ENCODE measurements at places on chromosomes 2 and 18.

- DNase-seq: no peak
Observed at GRCh38 chr2:121833358-121833723, 77.9 kb downstream of the TSN start.

DNA sequence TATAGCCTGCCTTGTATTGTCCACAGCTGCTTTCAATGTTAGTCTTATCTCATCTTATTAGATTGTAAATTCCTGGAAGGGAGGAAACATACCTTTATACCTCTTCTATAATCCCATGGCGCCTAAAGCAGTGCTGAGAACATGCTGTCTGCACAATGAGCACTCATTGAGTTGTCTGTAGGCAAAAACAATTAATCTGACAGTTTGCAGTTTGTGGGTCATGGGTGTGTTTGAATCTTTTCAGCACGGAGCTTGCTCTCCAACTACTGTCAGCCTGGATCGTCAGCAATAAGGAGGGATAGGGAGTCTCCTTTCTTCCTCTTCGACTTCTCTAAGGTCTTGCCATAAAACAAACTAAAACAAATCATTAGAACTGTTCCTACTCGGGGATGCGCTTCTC, 26.5 kb upstream of the GREB1L start:
- no peak for DNase-seq

- DNase-seq: no peak
Observed at GRCh38 chr2:138066139-138066806, 102.0 kb downstream of the HNMT start.

GRCh38 chr2:74849228-74849892, 15.4 kb downstream of the HK2 start:
- DNase-seq: peak; percentile 81

DNA sequence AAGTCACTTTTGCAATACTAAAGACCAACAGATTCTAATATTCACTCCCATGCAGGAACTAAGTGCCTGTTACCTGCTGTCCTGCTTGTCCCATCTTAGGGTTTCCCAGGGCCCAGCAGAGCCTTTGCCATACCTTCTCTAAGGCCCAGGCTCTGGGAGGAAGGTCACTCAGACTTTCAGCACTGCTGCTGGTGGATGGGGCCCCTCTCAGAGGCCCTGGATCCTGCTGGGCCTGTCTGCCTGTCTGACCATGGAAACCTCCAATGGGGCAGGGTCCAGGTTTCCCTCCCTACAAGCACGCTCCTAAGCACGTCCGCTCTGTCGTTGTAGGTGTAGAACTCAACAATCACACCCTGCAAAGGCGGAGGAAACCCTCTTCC, 75.1 kb downstream of the RRM2 start:
- DNase-seq: no peak

DNA sequence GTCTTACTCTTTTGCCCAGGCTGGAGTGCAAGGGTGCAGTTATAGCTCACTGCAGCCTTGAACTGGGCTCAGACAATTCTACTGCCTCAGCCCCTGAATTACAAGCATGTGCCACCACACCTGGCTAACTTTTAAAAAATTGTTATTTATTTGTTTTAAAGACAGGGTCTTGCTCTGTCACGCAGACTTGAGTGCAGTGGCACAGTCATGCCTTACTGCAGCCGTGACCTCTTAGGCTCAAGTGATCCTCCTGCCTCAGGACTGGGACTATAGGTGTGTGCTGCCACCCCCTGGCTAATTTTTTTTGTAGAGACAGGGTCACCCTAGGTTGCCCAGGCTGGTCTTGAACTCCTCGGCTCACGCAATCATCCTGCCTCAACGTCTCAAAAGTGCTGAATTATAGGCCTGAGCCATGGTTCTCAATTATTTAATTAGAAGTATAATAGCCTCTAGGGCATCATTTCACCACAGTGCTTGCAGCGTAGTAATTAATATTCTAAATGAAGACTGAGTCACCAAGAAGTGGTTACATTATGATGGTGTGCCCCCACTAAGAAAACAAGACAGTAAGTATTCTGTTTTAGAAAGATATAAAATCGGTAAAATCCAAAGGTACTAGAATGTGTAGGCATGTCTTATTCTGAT, 69.6 kb downstream of the EML4 start:
- DNase-seq: peak; percentile 29

- no peak for DNase-seq
Observed at GRCh38 chr2:187294043-187294442, 154.0 kb downstream of the CALCRL start.

DNA sequence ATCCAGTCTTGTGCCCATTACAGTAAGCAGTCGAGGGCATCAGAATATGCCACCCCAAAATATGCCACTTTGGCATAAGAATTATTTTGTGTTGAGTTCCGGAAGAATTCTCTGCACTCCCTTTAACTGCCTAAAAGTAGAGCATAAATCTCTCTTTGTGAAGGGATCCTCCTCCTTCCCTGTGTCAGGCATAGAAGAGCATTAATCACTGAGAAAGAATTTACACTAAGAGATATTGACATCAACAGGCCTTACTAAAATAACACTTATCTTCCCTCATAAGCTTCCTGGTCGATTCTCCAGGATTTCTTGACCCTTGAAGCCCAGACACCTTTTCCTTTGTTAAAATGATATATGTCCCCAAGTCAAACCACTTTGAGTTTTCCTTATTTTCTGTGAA, 27.6 kb upstream of the KYNU start:
- DNase-seq: no peak

Measured in pons (tissue), 1 donor.